ENCODE measurements at places on chromosomes 16 and 17.

GRCh38 chr16:4461250-4462085 is 13.0 kb downstream of the NMRAL1 start:
- peak; percentile 33 for DNase-seq

DNA sequence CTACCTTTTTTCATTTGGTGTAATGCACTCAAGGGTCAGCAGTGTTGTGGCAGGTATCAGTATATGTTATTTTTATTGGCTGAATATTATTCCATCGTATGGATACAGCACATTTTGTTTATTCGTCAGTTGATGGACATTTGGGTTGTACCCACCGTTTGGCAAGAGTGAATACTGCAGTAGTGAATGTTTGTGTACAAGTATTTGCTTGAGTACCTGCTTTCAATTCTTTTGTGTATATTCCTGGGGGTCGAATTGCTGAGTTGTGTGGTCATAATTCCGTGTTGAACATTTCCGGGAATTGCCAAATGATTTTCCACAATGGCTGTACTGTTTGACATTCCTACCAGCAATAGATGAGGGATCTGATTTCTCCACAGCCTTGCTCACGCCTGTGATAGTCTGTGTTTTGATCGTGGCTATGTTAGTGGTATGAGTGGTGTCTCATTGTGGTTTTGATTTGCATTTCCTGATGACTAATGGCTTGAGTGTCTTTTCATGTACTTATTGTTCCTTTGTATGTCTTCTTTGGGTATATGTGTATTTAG is 108.4 kb downstream of the OR1D5 start:
- DNase-seq: peak; percentile 89

DNA sequence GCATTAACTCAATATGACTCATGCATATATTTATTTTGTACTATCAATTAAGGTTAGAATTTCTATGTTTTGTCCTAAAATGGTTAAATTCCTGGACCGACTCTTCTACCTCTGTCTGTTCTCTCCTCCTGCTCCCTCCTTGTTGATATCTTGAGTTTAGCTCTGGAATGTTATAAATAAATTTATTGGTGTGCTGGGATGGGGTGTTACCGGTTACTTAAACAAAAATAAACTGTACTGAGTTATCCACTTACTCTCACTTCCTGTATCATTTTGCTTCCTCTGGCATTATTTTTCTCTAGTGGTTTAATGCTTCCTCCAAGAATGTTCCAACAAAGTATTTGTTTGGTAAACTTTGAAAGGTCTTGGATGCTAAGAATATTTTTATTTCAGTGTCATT is 120.1 kb downstream of the ABCA8 start:
- DNase-seq: peak; percentile 31

- DNase-seq: no peak
Observed at GRCh38 chr16:48862087-48862532, 252.1 kb upstream of the N4BP1 start.

DNA sequence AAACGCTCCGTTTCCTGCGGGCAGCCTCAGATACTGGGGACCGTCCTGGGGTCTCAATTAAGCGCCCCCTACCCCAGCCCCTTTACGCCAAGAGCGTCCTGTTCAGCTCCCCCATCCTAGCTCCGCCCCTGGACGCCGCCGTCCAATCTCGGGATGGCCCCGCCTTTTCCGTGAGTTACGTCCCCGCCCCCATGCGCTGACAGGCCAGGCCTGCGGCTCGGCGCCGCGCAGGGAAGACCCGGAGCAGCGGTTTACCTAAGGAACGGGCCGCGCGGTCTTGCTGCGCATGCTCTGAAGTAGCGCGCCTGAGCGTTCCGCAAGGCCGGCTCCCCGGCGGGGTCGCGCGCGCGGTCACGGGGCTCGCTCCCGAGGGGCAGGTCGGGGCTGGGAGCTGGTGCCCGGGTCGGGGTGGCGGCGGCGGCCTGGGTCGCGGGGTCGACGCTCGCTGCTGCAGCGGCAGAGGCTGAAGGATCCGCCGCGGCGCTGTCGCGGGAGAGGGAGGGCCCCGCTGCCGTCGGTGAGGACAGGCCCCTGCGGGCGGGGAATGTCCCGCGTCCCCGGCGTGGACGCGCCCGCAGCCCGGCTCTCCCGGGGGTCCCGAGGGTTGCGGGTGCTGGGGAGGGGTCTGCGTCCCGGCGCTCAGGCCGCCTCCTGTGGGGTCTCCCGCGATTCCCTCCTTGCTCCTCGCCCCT is at the start of gene FLYWCH1:
Gene FLYWCH1, plus strand, starts transcription at position 294 of the 692 bp plus-strand sequence. CDS start 17,755 bp downstream, outside the sequence.
- peak; percentile 98 for DNase-seq

DNA sequence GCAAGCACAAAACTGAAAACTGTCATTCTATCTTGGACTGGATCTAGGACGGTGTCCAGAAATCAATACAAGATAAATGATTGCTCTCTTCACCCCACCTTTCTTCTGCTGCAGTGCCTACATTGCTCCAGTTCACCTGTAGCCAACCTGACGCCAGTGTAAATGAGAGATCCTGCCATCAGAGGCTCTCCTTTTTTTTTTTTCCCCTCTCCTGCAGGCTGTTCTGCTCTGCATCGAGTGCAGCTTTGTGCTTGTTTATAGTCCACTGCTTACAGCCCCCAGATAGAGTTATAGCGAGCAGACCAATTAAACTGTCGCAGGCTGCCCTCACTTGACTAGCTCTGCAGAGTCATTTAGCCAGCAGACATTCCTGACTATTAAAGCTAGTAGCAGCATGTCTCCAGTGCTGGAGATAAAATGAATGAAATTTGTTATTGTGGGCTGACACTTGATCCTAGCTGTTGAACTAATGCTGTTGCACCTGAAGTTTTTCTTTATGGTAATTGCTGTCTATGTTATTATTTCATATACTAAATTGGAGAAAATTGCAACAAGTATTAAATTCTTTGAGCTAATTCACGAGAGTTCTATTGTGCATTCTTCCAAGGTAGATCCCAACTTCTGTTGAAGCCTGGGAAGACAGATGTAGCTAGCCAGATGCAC is 257.1 kb downstream of the FTO start:
- DNase-seq: no peak

DNA sequence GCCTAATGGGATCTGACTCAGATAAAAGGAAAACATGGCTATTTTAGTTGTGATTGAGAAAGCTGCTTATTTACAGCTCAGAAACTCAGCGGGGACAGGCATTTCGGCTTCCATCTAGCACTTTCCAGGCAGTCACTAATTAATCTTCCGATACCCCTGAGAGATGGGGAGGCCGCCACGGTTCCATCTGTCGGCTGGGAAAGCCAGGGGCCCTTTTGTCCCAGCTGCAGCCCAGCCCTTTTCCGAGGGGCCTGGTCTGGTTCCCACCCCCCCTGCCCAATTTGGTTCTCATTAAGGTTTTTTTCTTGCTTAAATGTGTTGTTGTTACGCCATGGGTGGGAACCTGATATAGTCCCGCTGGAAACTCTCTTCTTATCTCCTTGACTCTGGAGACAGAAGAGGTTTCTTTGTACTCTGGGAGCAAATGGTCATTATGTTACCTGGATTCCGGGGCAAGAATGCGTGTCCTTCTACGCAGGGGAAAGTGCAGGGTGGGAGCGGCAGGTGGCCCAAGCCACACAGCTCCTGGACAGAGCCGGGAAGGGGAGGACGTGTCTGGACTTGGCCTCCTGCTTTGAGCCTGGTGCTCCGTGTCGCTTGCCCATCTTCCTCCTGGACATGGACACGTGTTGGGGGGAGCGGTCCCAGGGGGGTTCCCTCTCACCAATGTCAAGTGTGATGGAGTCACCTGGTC is 50.9 kb upstream of the GSE1 start:
- no peak for DNase-seq

- no peak for DNase-seq
Observed at GRCh38 chr16:70565053-70565452, 41.4 kb downstream of the SF3B3 start.

DNA sequence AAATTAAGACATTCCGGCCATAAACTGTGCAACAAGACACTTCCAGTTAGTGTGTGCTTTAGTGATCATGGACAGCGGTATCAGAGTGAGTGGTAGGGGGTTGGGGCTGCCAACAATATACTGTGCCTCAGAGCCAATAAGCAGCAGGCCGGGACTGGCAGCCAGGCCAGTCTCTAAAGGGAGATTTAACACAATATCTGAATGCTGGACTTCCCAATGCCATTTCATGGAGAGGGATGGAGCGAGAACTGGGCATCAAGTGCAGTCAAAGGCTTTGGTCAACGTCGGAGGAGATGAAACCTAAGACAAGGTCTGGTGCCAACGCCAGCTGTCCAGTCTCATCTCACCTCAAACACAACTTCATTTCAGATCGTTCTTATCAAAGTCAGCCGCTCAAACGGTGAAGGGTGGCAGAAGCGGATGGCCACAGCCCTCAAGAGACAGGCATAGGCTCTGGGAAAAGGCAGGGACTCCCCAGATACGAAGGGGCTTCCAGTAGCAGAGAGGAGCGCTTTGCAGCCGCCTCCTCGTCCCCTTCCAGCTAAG is 935 bp downstream of the USP32 start:
- peak; percentile 41 for DNase-seq

DNA sequence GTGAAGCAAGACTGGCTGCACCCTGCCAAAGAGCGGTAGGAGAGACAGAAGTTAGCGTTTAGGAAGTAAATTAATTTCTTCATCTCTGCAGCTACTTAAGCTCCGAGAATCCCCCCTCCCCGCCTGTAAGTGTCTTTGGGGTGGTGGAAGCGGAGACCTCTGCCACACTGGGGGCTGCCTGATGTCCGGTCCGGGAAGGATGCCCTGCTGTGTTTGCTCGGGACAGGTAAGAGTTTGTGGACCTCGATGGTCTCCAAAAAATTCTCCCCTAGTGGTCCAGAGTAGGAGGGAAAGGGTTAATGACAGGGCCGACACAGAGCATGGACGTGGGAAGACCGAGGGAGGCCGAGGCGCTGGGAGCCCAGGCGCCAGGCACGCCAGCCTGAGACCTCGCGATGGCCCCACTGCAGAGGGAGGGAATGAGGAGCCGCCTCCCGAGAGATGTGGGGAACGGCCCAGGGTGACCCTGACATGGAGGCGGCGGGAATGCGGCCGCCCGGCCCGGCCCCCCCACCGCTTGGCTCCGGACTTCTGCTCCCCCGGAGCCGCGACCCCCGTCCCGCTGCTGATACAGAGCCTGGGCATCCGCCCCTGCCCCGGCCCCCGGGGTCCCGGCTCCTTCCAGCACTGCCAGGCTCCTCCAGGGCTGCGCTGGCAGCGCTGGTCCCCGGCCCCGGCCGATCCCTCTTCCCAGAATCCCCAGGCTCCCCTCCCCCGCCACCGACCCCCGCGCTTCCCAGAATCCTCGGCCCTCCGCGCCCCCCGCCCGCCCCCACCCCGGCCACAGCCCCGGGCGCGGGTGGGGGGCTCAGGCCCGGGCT is 680 bp downstream of the ZNF629 start:
- DNase-seq: peak; percentile 71

GRCh38 chr16:82059983-82060421 is 24.9 kb downstream of the HSD17B2 start:
- DNase-seq: no peak

- DNase-seq: no peak
Observed at GRCh38 chr17:15451680-15452079, 15.7 kb downstream of the CDRT4 start.

- no peak for DNase-seq
Observed at GRCh38 chr16:89003831-89004208, 26.8 kb upstream of the CBFA2T3 start.
